Cardiac atrium fibroblast (primary cell): ENCODE measurements at places on chromosomes 12 and 14. TPM values are rescaled to one million over a fixed set of nuclear protein-coding genes. Genes with fewer than 3 reads are reported as not detected.

Gene MYRFL
- not detected in 2 replicates for total RNA-seq

Gene CCNT1
- 14.1 and 19.1 TPM in 2 replicates for total RNA-seq

Gene SAMD15
- 1.1 TPM in 2 replicates for total RNA-seq

Gene KNTC1
- total RNA-seq = 5.2 and 6.8 TPM in 2 replicates

Gene GYS2
- not detected in 2 replicates for total RNA-seq

Gene IRAK3
- total RNA-seq = 22.0 and 39.5 TPM in 2 replicates

Gene RD3L
- not detected in 2 replicates for total RNA-seq

Gene CD4
- total RNA-seq = 2.6 and 2.9 TPM in 2 replicates

Gene SYNE3
- total RNA-seq = 15.6 and 15.9 TPM in 2 replicates

Gene AP5M1
- total RNA-seq = 17.1 and 23.8 TPM in 2 replicates

Gene BCL7A
- total RNA-seq = 1.3 and 2.4 TPM in 2 replicates

Gene NPFF
- not detected in 2 replicates for total RNA-seq

Gene NFATC4
- total RNA-seq = 40.0 and 41.9 TPM in 2 replicates

Gene DNAI7
- not detected in 2 replicates for total RNA-seq

Gene STAC3
- not detected in 2 replicates for total RNA-seq

Gene AQP6
- not detected in 2 replicates for total RNA-seq

Gene ASIC1
- 4.7 and 8.8 TPM in 2 replicates for total RNA-seq

Gene SERPINA3
- total RNA-seq = 324 and 530 TPM in 2 replicates

Gene ACADS
- total RNA-seq = 11.7 and 22.4 TPM in 2 replicates

Gene PPFIA2
- total RNA-seq = 6.5 TPM in 1 of 2 replicates, not detected in the other

Gene SIX6
- not detected in 2 replicates for total RNA-seq

Gene CCDC88C
- total RNA-seq = 1.8 and 2.1 TPM in 2 replicates

Gene PTGDR
- total RNA-seq = not detected in 2 replicates

Gene SLC7A8
- total RNA-seq = 0.32 and 2.0 TPM in 2 replicates

Gene CCDC177
- total RNA-seq = 0.16 and 0.54 TPM in 2 replicates

Gene KCNC2
- not detected in 2 replicates for total RNA-seq

Gene SGPP1
- total RNA-seq = 24.4 and 25.9 TPM in 2 replicates

Gene GDF3
- not detected in 2 replicates for total RNA-seq

Gene HECTD4
- 6.1 and 16.5 TPM in 2 replicates for total RNA-seq

Gene APOF
- not detected in 2 replicates for total RNA-seq

Gene IGFBP6
- total RNA-seq = 275 and 379 TPM in 2 replicates

Gene GUCY2C
- not detected in 2 replicates for total RNA-seq

Gene PCED1B
- total RNA-seq = 0.54 and 1.8 TPM in 2 replicates
